ENCODE measurements at places on chromosomes 3 and 15.

DNA sequence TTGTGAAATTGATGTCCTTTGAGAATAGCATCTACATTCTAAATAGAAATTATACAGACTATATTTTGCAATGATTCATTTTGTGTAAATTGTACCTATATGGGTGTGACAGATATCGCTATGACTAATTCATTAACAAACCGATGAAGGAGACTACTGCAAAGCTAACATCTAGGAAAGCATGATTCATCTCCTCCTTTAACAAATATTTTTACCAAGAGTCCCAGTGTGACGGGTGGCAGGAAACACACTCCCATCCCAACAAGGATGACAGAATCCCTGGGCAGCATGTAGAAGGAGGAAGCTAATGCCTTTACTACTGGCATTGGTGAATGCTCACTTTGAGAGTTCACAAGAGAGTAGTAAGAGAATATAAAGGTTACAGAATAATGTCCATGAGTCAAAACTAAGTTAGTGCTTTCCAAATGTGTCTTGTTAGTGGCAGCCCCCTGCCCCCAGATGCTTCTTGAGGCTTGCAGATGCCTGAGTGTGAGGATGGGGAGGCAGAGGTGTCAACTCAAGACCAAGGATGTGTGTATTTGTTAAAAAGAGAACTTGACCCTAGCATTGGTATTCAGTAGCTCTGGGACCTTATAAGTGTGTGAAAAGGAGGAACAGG, 180.6 kb downstream of the FMN1 start:
- no peak for DNase-seq

GRCh38 chr3:30344288-30344687, 262.1 kb upstream of the TGFBR2 start:
- no peak for DNase-seq

DNA sequence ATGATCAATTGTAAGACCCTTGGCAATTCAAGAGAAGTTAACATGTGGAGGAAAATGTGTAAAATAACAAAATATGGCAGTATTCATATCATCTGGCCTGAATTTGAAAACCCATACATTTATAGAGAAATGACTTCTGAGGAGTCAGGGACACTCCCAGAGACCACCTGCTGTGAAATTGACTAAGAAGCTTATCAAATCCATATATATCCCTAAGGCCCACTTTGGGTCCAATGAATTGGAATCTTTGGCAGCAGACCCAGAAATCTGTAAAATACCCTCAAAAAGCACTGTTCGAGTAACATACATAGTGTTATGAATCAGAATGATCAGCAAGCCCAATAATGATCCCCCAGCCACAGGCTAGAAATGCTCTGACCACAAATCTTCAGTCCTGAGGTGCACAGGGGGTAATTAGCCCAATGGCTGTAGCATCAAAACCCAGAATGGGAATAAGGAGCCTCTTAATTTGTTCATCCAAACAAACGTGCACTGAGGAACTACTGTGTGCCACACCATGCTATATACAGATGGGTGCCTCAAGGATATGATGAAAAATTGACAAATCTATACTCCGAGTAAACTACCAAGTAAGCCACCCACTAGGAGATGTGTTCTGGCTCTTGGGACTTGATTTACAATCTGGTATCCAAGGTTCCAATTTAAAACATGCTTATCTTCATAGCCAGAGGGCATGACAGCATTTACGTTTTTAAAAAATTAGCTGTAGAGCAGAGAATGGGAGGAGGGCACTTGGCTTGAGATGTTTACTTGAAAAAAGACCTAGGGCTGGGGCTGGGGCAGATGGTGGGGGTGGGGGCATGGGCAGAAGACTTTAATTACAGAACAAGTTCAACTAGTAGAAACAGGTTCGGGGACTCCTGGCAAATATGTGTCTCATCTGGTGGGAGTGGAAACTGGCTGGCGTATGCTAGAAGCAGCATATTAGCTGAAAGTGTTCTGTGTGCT, 9.1 kb upstream of the ARHGEF3 start:
- no peak for DNase-seq

- no peak for DNase-seq
These were observed 10.9 kb downstream of the RMDN3 start for GRCh38 chr15:40743921-40744814.

GRCh38 chr3:55305696-55306485, 181.2 kb downstream of the WNT5A start:
- DNase-seq, result no peak

GRCh38 chr3:191761906-191762305, 300.9 kb downstream of the PYDC2 start:
- no peak for DNase-seq

- DNase-seq, result no peak
These were observed 127.1 kb downstream of the FMN1 start for GRCh38 chr15:33067456-33067855.

- no peak for DNase-seq
These were observed 9.6 kb downstream of the CLPX start for GRCh38 chr15:65175511-65175910.

GRCh38 chr15:58249646-58250312, 111.6 kb downstream of the AQP9 start:
- DNase-seq, result no peak

- DNase-seq, result no peak
These were observed 149.9 kb downstream of the SST start for GRCh38 chr3:187520027-187520945.

GRCh38 chr3:99683876-99684275, 45.5 kb downstream of the COL8A1 start:
- no peak for DNase-seq

- no peak for DNase-seq
These were observed 85.9 kb upstream of the PLXNA1 start for GRCh38 chr3:126896968-126897367.

GRCh38 chr15:70463453-70463834, 299.9 kb downstream of the UACA start:
- DNase-seq, result no peak

DNA sequence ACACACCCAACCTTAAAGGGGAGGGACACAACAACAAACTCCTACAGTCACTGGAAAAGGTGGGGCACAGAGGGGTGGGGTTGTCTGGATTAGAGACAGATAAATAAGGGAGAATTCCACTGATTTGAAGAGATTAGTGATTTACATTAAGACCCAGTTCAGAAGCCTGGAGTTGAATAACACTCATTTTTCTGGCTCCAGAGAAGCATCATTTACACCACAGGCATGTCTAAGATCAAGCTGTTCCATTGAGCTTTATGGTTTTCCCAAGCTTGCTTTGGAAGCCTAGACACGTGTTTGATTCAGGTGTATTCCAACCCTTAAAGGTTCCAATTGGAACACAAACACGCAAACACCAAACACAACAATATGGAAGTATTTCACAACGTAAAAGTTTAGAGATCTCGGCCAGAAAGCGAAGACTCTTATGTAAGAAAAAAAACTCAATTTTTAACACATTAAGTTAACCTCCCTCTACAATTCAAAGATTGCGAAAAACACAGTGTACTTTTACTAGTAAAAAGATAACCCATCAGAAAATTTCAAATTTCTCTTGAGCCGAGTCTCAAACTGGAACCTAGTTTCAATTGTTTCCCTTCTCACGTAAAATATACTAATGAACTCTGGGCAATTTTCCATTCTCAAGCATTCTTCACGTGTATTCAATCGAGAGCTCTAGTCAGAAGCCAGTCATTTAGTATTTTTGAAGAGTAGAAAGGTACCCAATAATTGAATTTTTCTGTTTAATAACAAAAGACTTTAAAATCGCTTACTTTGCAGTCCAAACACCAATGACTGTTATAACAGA, 2.1 kb downstream of the TRA2B start:
- no peak for DNase-seq

DNA sequence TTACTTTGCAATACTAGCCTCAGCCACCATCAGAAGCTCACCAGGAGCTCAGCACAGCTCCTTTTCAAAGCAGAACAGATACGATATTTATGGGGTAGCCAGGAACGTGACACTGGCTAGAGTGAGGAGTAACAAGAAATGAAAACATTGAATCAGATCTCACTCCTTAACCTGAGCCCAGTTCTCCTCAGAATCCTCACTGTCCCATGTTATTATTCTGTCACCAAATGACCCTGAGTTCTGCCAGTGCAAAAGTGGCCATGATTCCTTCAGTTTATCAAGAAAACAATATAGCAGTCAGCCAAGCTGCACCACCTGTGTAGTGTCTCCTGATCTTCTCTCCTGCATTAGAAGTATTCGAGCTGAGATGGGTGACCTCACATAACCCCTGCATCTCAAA, 956.7 kb downstream of the TUSC7 start:
- DNase-seq, result no peak
